A549 treated with dexamethasone at 1 μM for 4 hours (cell line): ENCODE measurements at places on chromosomes 3 and 15. TPM values are rescaled to one million over a fixed set of nuclear protein-coding genes. Genes with fewer than 3 reads are reported as not detected.

The IMP3 gene
- 90.4 to 117 TPM (median 108 TPM) in 5 replicates for total RNA-seq

The MOBP gene
- 0.03 to 0.15 TPM (median 0.08 TPM) in 5 replicates for total RNA-seq

The LTF gene
- total RNA-seq = not detected in 5 replicates

The PARP15 gene
- not detected in 5 replicates for total RNA-seq

The MCF2L2 gene
- 0.19 to 0.69 TPM (median 0.26 TPM) in 5 replicates for total RNA-seq
